Upper lobe of left lung (tissue), 6 donors: ENCODE measurements at places on chromosomes 12 and 14.

GRCh38 chr14:51095854-51096823 is 1.2 kb upstream of the TRIM9 start:
- no peak for DNase-seq

- no peak for DNase-seq
Measured at GRCh38 chr14:96246539-96246847, 9.5 kb upstream of the BDKRB1 start.

DNA sequence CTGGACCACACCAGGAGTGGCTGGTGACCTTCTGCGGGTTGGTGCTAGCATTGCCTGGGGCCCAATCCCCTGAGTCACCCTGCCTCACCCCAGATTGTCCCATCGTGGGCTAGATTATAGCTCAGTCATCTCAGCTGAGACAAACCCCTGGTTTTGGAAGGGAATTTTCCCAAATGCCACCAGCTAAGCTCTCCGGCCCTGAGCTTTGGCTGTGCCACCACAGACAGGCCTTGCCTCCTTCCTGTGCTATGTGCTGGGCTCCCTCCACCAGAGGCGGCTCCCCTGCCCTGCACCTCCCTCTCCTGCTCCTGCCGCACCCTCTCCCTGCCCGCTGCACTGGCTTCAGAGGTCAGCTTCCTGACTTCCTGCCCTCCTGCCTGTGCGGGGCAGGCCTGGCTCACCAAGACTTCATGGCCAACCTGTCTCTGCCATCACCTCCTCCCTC is 196.3 kb downstream of the TSPAN9 start:
- peak; percentile 46 for DNase-seq

GRCh38 chr12:113955109-113955970 is 10.8 kb downstream of the RBM19 start:
- DNase-seq: no peak

DNA sequence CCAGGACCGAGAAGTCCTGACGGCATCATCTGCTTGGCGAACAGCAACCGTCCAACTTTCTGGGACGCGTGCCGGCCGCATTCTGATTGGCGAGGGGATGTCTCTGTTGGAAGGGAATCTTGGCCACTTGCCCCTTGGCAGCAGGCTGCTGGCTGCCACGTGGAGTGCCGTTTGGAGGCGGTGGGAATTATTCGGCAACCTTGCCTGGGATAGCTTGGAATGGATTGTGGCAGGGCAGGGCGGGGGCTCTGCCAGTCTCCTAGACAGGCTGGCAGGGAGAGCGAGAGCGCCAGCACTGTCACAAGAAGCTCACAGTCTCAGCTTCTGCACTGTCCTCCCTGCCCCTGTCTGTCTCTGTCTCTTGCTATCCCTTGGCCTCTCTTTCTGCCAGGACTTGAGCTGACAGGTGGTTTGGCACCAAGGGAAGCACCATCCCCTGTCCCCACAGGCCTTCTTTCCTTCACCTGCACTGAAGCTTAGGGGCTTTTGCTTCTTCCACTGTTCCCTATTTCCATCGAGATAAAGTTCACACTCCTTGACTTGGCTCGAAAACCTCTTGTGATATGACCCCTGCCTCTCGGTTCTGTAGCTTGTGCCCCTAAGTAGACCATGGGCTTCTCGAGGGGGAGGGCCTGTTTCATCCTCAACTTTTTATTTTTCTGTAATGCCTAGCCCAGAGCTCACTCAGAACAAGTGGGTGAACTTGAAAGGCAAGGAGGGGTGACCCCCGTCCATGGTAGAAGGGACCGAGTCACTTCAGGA is 201.9 kb downstream of the PHETA1 start:
- no peak for DNase-seq

DNA sequence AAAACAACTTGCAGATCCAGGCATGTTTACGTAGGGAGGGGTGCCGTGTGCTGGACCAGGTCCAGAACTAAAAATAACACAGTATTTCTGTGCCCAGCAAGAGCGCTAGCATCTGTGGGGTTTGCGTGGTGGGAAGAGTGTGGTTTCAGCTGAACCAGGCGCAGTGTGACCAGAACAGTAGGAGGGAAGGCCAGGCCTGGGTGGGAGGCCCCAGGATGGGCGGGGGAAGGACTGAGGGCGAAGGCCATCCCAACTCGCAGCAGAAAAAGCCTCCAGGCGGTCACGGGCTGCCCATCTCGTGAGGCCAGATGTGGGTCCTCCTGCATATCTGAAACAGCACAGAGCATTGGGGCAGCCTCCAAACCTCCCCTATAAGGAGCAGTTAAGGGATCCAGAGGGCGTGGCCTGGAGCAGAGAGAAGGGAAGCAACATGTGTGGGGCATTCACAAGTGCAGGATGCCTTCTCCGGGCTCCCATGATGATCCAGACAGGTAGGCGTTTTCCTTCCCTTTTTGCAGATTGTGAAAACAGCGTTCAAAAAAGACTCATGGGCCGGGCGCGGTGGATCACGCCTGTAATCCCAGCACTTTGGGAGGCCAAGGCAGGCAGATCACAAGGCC is 17.8 kb upstream of the CD9 start:
- DNase-seq: peak; percentile 78

DNA sequence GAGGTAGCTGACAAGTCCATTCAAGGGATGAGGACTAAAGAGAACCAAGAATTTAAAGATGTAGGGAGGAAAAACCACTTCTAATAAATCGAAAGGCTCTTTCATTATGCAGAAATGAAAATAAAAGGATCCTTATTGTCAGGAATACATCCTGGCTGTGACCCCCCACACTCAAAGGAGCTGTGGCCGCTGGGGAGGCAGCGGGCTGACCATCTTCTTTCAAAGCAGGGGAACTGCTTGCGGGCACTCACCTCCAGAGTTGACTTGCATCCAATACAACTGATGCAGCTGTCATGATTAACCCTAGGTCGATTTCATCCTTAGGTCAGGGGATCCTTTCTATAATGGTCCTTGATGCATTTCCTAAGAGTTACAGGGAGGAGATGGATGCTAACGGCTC is 35.3 kb downstream of the TRAFD1 start:
- no peak for DNase-seq

GRCh38 chr12:64006211-64006825 is 161.8 kb downstream of the SRGAP1 start:
- no peak for DNase-seq

GRCh38 chr12:111204788-111205241 is 164.1 kb downstream of the PHETA1 start:
- DNase-seq: no peak

DNA sequence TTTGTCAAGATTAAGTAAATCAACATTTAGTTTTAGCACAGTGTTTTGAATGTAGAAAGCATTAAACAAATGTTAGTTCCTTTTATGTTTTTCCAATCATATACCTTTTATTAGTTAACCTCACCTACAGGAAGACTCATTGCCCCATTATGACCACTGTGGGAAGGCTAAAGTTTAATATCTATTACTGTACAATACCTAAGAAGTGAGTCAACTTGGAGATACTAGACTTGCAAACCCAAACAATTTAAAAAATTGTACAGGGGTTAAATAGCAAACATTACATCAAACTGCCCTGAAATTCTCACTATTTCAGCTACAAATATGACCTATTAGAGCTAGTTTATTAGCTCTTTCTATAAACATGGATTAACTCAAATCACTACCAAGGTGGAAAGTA is 8.6 kb upstream of the G2E3 start:
- DNase-seq: no peak

- DNase-seq: no peak
Measured at GRCh38 chr12:1185460-1186182, 194.6 kb downstream of the ERC1 start.

DNA sequence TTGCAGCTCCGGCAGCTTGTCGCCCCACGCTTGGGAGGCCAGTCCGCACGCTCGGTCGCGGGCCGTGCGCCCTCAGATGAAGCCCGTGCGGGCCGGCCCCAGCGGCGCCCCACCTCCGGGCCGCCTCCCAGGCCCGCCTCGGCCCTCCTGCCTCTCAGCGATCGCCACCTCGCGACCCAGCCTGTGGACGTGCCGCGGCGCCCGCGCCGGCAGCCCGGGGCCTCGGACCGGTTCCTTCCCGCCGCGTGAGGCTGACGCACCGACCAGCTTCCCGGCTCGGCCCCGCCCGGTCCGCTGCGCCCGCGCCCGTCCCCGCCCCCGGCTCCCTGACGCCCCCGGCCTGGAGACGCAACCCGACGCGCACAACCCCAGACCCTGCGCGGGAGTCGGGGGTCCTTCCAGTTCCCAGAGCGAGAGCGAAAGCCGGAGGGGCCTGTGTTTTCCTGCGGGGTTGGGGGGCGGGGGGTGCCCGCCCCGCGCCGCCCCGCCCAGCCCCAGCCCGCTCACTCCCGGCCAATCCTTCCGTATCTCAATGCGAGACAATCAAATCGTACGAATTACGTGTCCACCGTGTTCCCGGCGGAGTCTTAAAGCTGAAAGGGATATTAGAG is at the start of gene ERO1A:
Gene ERO1A, minus strand, starts transcription at position 78 of the 611 bp plus-strand sequence. Its CDS starts 77 bp downstream, at position 1.
- DNase-seq: peak; percentile 97

GRCh38 chr14:37179896-37180502 is 7.6 kb upstream of the SLC25A21 start:
- no peak for DNase-seq

- peak; percentile 41 for DNase-seq
Measured at GRCh38 chr14:23300687-23301223, 1.9 kb downstream of the PPP1R3E start.

DNA sequence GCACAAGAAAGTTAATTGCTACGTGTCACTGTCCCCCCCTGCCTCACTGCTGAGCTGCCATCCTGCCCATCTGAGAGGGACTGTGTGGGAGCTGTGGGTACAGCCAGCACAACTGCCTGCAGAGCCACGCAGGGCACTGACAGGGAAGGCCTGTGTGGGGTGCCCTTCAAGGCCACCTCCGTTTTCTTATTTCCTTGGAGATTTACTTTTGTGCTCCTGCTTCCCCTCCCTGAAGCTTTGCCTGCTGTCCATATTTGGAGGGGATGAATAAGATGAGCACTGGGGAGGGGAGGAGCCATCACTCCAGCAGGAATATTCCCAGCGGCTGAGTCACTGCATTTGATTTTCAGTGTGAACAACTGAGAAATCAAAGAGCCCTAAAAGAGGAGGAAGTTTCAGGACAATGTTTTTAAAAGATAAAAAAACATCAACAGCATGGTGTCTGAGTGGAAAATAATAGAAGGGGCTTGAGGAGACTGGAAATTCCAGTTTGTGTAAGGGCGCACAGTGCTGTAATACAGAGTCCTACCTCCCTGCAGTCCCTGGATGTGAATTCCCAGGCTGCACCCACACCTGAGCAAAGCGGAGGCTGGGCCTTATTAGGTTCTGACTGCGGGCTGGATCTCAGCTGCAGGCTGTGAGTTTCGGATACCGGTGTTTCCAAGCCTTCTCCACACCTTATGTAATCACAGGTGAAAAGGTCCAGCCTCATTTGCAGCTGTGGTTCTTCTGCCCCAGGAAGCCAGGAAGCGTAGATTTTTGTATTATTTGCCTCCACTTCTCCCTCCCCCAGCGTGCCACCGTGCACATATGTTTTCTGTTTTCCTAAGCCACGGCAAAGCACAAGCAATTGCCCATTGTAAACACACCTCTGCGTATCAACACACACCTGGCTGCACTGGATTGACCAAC is 192.6 kb upstream of the BCL2L14 start:
- DNase-seq: peak; percentile 7

- no peak for DNase-seq
Measured at GRCh38 chr12:83805156-83805772, 1107.3 kb downstream of the SLC6A15 start.

- no peak for DNase-seq
Measured at GRCh38 chr14:97456958-97457357, 659.8 kb downstream of the VRK1 start.

DNA sequence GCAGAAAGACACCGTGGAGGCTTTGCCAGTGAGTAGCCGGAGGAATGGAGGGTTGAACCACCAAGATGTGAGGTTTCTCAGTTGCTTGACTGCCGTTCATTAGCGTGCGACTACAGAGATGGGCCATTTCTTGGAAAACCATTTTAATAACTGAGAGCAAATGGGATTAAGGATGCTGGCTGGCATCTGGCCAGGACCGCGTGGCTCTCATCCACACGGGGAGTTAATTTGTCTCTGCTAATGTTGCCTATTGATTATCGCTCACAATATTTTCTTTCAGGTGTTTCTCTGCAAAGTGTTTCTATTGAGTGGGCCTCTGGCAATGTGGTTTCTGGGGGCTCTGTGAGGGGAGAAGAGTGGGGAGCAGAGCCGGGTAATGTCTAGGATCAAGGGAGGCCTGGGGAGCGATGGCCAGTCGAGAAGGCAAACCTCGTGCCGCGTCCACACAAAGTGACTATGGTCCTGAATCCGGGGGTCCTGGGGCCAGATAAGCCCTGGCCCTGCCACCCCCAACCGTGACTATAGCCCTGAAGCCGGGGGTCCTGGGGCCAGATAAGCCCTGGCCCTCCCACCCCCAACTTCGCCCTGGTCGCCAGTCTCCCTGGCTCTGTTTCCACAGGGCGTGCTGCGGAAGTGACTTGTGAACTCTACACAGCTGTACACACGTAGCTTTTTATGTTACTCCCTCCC is 110.6 kb downstream of the PRMT8 start:
- DNase-seq: no peak

DNA sequence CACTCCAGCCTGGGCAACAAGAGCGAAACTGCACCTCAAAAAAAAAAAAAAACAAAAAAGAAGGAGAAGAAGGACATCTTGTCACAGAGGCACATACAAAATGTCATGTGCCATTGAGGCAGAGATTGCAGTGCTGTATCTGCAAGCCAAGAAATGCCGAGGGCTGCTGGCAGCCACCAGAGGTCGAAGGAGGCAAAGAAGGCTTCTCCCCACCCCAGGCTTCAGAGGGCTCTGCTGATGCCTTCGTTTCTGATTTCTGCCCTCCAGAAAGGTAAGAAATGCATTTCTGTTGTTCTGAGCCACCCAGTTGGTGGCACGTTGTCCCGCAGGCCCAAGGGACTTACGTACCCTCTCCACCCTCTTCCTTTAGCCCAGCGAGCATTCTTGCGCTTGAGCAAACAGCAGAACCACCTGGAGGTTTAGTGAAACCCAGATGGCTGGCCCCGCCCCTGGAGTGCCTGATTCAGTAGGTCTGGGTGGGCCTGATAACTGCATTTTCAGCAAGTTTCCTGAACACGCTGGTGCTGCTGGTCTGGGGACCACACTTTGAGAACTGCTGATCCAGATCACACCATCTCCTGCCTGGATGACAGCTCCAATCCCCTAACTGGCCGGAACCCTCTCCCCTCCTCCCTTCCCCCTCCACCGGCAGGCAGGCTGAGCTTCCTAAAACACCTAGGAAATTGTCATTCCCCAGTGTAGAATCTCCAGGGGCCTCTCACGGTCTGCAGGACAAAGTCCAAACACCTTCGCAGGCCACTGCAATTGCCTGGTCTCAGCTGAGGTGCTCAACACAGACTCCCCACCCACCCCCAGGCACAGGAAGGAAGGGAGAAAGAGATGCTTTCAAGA is 21.1 kb upstream of the SCARB1 start:
- no peak for DNase-seq

DNA sequence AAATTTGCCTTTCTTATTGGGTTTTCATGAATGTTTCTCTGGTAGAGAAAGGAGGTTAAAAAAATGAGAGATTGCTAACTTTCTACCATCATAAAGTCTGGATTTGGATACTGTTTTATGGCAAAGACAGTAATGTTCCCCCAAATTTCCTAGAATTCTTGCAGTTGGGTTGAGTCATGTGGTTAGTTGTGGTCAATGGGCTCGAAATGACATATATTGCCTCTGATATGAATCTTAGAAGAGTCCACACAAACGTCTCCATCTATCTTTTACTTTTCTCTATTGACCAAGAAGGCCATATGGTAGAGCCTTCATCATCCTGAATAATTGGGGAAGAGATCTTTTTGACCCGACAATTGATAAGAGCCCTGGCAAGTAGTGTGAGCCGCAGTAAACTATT is 119.5 kb upstream of the PMCH start:
- DNase-seq: no peak
